Glutamatergic neuron (in vitro differentiated cells): ENCODE measurements at places on chromosomes 2 and 18.
A peak's percentile ranks its signal among the peaks of the same experiment; 100 is the strongest.

DNA sequence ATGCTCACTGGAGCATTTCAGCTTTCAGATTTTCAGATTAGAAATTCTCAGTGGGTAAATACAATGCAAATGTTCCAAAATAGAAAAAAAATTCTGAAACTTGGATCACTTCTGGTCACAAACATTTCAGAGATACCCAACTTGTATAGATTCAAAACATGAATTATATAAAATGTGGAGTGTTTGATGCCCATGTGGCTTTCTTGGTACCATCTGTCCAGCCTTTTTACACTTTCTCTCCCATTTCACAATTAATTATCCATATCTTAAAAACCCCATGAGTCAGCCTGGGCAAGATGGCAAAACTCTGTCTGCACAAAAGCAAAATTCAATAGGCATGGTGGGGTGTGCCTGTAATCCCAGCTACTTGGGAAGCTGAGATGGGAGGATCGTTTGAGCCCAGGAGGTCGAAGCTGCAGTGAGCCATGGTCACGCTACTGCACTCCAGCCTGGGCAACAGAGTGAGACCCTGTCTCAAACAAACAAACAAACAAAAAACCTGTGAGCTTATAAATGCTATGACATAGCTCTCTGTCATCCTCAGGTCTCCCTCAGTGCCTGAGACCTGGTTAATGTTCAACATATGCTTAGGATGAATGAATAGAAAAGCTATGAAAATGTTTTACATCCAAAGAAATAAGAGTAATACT lies 146.3 kb upstream of the TTC39C start:
- DNase-seq = no peak

GRCh38 chr2:46893269-46893939 lies 22.2 kb downstream of the MCFD2 start:
- no peak for DNase-seq

- peak; percentile 69 for DNase-seq
Measured at GRCh38 chr18:23433360-23433759, 19.7 kb upstream of the RIOK3 start.

GRCh38 chr2:33215299-33215698 lies 261.1 kb upstream of the RASGRP3 start:
- DNase-seq = no peak

DNA sequence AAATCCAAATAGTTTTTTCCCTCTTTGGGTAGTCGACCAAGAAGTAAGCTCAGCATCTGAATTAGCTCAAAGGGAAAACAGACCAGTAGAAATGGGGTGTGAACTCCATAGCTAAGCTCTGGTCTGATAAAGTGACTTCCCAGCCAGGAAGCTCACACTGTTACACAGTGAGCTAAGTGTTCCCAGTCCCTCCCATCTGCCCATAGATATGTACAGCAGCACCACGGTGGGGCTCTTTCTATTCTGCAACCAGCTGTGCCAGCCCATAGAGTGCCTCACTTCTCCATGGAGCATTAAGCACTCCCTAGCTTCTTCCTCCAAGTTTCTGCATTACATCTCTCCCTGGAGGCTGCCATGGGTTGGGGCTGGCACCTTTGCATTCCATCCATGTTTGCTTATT lies 27.6 kb upstream of the NEMP2 start:
- DNase-seq = no peak

GRCh38 chr2:134336921-134337320 lies 83.0 kb downstream of the MGAT5 start:
- no peak for DNase-seq

DNA sequence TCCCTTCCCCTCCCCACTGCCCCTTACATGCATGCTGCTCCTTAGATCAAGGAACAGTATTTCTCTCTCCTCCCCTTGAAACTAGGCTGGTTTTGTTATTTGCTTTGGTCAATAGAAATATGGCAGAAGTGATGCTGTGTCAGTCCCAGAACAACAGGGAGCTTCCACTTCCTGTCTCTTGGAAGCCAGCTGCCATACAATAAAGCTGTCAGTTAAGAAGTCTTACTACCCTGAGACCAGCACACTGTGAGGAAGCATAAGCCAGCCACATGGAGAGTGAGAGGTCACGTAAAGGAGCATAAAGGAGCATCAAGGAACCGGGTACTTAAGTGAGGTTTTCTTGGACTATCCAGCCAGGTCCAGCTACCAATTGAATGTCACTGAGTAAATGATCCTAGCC lies 126.6 kb downstream of the NOL4 start:
- DNase-seq = no peak

GRCh38 chr2:172430678-172431077 lies 3.3 kb downstream of the ITGA6 start:
- no peak for DNase-seq

DNA sequence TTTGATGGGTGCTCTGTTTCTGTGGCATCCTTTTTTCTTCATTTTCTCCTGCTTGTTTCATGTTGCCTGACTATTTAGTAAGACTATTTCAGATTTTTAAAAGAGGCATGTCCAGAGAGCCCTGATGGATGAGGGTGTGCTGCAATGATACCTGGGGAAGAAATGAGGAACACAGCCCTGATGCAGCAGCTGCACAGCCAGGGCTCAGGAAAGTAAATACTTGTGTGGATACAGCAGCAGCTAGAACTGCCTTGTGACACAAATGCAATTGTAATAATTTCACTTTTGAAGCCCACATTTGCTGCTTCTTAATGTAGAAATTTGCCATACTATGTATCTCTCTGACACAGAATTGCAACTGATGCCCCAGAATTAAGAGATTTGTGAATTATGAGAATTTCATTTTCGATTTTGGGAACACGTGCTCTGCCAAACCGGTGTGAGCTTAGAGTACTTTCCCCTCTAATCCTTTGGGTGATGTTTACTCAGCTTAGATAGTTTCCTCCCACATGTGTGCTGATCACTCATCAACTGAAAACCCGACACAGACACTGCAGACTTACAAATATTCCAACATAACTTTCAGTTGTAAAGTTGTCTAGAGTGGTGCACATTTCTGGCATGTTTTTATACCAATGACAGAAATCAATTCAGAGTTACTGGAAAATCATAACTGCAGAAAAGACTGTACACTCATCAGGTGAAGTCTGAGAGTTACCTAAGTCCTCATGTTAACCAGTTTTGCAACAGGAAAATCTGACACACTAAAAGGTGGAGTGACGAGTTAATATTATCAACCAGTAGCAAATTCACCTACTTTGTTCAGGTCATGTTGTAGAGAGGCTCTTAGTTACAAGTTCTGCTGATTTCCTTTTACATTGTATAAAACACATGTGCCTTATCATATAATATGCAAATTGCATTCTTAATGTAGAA lies 383.4 kb downstream of the CBLN2 start:
- no peak for DNase-seq

- DNase-seq = no peak
Measured at GRCh38 chr2:55033076-55033742, 17.0 kb downstream of the RTN4 start.

GRCh38 chr18:78780719-78781600 lies 198.7 kb upstream of the SALL3 start:
- DNase-seq = no peak

- DNase-seq = no peak
Measured at GRCh38 chr2:160194946-160195345, 5.1 kb downstream of the ITGB6 start.

DNA sequence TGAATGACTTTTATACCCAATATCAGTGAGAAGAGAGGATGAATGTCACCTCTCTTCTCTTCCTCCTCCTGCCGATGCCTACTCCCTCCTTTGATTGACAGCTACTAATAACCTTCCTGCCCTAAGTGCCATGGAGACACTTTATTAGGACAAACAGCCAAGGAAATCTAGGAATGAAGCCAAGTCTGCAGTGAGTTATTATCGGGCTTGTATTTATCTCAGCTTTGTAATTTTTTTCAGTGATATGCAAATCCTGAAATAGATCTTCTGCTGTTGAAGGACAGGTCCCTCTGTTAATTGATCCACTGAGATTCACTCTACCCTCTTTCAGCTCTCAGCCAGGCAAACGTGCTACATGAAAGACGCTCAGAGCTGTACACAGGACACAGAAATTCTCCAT lies 686.7 kb downstream of the TMEM182 start:
- no peak for DNase-seq

DNA sequence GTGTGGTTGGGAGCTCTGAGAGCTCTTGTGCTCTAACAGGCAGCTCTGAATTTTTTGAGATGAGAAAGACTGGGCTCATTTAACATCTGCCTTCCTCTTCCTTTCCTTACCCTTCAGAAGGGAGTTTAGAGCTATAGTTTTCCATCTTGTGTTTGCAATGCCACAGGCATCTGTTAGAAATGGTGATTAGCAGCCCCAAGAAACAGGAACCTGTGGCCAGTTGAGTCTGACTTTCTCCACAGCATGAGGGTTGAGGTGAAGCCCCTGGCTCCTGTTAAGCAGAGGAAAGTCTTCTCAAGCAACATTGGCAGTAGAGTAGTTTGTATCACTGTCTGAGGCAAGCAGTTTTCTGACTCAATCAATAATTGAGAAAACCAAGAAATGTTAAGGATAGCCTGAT lies 577.4 kb downstream of the ZEB2 start:
- no peak for DNase-seq

- DNase-seq = no peak
Measured at GRCh38 chr2:127763776-127764175, 47.2 kb downstream of the WDR33 start.

- no peak for DNase-seq
Measured at GRCh38 chr2:148926981-148927401, 52.0 kb downstream of the KIF5C start.

GRCh38 chr18:11570769-11571412 lies 38.5 kb upstream of the SLC35G4 start:
- DNase-seq = no peak

GRCh38 chr18:52190195-52190594 lies 149.8 kb upstream of the DCC start:
- DNase-seq = no peak

DNA sequence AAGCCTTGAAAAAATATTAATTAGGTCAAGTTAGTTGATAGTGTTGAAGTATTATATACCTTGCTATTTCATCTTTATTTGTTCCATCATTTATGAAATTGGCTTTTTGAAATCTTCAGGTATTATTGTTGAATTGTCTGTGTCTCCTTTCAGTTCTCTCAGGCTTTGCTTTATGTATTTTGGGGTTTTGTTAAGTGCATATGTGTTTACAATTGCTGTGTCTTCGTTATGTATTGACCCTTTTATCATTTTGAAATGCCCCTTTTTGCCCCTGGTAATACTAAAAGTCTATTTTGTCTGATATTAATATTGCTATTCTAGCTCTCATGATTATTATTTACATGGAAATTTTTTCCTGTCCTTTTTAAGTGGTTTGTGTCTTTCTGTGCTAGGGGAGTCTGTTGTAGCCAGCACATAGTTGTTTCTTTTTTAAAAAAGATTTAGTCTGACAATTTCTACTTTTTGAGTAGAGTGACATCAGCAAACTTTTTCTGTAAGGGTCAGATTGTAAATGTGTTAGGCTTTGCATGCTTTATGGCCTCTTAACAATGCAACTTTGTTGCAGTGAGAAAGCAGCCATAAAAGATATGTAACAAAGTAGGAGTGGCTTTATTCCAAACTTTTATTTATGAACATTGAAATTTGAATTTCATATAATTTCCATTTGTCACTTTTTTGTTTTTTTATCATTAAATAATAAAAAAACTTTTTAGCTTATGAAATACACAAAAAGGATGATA lies 19.9 kb downstream of the SOCS6 start:
- DNase-seq = no peak

- no peak for DNase-seq
Measured at GRCh38 chr2:205024822-205025518, 479.7 kb downstream of the PARD3B start.

- DNase-seq = no peak
Measured at GRCh38 chr2:28327956-28328922, 64.4 kb upstream of the FOSL2 start.

DNA sequence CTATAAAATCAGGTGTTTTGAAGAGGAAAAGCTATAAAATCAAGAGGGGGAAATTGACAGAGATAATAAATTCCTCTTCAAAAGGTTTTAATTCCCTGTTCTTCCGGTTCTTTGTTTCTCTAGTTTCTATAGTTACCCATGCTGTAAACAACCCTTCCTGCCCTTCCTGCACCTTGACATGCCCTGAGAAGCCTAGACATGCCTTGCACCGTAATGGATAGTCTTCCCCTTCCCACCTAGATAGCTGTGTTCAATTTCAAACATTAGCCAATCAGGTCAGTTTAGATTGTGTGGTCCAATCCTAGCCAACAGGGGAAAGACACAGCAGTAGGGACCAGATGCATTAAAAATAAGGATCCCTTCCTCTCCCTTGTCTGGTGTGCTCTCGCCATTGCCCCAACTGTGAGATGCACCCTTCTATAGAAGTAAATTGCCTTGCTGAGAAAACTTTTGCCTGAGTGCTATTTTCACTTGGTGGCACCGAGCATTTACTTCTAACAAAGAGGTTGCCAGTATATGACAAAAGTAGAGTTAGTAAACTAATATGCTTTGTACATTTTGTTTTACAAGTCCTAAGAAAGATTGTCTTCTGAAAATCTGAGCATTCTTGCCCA lies 27.1 kb downstream of the SULT1C4 start:
- DNase-seq = no peak

GRCh38 chr2:66733364-66733999 lies 298.6 kb downstream of the MEIS1 start:
- no peak for DNase-seq

GRCh38 chr18:35345950-35346349 lies 1.7 kb upstream of the ZNF24 start:
- DNase-seq = no peak

- DNase-seq = no peak
Measured at GRCh38 chr18:21851327-21851961, 110.9 kb downstream of the MIB1 start.

DNA sequence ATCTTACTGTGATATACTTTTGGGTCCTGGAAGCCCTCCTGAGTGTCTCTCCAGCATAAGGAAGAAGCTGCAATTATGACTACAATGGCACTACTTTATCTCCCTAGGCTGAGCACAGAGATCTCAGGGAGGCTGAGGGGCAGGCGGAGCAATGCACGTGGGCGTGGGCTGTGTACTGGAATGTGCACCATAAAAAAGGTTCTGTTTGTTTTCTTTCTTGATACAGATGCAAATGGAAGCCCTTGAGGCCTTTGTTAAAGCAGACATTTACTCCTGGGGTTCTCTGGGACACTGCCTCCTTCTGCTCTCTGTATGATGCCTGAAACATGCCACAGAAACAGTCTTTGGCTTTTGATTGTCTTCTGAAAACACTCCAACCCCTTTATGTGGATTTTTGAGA lies 79.1 kb upstream of the DLX2 start:
- DNase-seq = no peak

DNA sequence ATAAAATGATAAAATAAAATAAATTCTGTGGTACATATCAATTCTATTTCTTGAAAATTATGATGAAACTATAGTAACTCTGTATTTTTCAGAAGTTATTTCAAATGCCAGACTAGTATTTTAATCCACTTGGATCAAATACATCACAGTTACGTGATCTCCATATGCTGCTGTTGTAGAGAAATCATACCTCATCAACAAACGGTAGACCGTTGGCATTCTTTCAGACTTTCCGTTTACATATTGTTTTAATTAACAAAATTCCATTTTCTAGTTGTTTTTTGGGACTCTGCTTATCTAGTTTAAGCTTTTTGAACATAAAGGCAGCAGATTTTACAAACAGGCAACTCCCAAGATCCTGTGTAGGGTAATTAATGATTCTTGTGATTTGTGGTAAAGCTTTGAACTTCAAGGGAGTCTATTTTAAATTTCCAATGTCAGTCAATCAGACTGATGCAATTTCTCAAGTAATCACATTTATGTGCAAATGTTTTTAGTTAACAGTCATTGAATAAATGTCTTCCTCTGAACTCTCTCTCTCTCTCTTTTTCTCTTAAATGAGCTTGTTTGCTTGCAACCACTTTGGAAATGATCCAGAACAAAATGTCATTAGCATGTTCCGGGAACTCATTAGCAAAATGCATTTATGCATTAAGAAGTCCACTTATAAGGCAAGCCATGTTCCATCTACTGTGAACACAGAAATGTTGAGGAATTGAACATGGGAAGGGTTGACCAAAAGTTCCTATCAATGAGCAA lies 31.8 kb downstream of the NYAP2 start:
- DNase-seq = no peak
